Upper lobe of right lung (tissue), 1 donor: ENCODE measurements at places on chromosomes 1 and 21.
A peak's percentile ranks its signal among the peaks of the same experiment; 100 is the strongest.

GRCh38 chr1:234562334-234562733, 47.6 kb downstream of the IRF2BP2 start:
- no peaks in the 10 kb centered on the region for H3K4me1 ChIP-seq
- H3K36me3 ChIP-seq: no peaks in the 10 kb centered on the region
- no peak overlapping the region for H3K27ac ChIP-seq

GRCh38 chr1:163535807-163536206, 214.1 kb downstream of the NUF2 start:
- no peak overlapping the region for H3K27ac ChIP-seq
- DNase-seq: no peak
- H3K4me3 ChIP-seq: no peak overlapping the region
- no peaks in the 10 kb centered on the region for H3K27me3 ChIP-seq
- no peaks in the 10 kb centered on the region for H3K36me3 ChIP-seq

GRCh38 chr1:57599236-57599994, 175.6 kb upstream of the DAB1 start:
- H3K4me3 ChIP-seq: no peak overlapping the region
- no peaks in the 10 kb centered on the region for H3K36me3 ChIP-seq
- H3K27me3 ChIP-seq: no peaks in the 10 kb centered on the region
- DNase-seq: no peak
- no peaks in the 10 kb centered on the region for H3K4me1 ChIP-seq

DNA sequence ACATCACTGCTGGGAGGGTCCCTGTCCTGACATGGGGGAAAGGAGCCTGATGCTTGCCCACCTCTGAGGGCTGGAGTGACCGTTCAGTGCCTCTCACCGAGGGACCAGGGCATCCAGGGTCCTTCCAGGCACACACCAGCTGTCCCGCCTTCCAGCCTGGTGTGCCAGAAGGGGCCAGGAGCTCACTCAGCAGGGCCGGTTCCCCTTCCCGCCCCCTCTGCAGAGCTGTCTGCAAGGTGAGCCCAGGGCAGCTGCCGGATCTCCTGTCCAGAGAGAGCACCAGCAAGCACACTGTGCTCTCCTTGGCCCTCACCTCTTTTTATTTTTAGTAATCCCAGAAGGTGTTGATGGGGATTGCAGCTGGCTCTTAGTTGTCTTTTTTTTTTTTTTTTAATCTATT, 16.9 kb downstream of the H6PD start:
- peak overlapping the region; percentile 53 for H3K27ac ChIP-seq
- H3K4me3 ChIP-seq: no peak overlapping the region
- H3K4me1 ChIP-seq: peaks cover 18% of the 10 kb centered on the region
- H3K36me3 ChIP-seq: peaks cover 24% of the 10 kb centered on the region

DNA sequence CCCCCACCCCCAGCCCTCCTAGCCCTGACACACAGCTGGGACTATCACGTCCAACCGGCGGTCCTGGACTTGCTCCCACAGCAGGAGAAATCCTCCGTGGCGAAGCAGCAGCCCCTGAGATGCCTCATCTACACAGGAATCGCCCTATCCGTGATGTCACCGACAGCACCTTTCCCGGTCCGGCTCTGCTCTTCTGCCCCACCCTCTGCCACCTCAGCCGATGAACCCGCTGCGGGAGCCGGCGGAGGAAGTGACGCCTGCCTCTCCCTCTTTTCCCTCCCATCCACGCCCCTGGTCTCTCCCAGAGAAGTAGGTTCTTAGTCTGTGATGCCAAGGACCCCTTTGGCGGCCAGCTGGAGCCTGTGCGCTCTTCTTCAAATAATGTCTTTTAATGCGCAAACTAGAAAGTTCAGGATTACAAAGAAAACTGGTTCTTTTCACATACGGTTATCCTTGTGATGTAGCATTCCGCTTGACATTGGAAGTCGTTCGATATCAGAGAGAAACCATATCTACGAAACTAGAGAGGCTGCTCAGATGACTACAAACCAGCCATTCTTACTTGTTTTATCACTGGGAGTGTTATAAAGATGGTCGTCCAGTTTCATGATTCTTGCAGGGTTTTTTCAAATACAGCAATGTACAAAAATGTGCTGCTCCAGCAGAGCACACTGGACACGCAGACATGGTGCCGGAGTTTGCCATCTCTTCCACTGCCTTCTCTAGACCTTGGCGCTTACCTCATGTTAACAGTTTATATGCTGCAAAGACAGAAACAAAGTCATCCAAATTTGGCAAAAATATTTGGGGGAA, 120.3 kb downstream of the PPIAL4G start:
- no peaks in the 10 kb centered on the region for H3K36me3 ChIP-seq
- peaks cover 28% of the 10 kb centered on the region for H3K27me3 ChIP-seq
- no peak overlapping the region for H3K4me3 ChIP-seq

DNA sequence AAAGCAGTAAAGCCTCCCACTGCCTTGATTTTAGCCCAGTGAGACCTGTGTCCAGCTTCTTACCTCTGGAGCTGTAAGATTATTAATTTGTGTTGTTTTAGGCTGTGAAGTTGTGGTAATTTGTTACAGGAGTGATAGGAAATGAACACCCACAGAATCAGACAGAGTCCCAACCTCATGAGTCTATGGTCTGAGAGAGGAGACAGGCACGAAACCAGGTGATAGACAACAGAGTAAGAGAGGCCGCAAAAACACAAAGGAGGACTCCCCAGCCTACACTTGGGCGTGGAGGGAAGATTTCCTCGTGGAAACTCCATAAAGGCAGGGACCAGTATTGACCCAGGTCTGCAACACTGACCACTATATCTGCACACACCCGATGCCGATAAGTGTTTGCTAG, 234.6 kb upstream of the JUN start:
- H3K27ac ChIP-seq: no peak overlapping the region
- no peak overlapping the region for H3K4me3 ChIP-seq
- no peaks in the 10 kb centered on the region for H3K36me3 ChIP-seq
- no peaks in the 10 kb centered on the region for H3K27me3 ChIP-seq
- H3K4me1 ChIP-seq: peaks cover 22% of the 10 kb centered on the region

DNA sequence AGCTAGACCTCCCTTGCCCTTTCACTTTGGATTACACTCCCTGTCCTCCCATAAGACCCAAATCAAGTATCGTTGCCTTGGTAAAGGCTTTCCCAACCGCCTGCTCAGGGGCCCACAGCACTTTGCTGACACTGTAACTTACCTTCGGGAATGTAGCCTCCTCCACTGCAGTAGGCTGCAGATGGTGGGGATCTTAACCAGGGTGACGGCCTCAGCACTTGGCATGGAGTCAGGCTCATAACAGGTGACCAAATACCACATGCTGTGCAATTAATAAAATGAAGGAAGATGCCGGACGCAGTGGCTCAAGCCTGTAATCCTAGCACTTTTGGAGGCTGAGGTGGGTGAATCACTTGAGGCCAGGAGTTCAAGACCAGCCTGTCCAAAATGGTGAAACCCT, 88.7 kb upstream of the IRF2BP2 start:
- H3K27ac ChIP-seq: no peak overlapping the region
- H3K4me1 ChIP-seq: peaks cover 7% of the 10 kb centered on the region
- no peak for DNase-seq
- no peaks in the 10 kb centered on the region for H3K27me3 ChIP-seq

DNA sequence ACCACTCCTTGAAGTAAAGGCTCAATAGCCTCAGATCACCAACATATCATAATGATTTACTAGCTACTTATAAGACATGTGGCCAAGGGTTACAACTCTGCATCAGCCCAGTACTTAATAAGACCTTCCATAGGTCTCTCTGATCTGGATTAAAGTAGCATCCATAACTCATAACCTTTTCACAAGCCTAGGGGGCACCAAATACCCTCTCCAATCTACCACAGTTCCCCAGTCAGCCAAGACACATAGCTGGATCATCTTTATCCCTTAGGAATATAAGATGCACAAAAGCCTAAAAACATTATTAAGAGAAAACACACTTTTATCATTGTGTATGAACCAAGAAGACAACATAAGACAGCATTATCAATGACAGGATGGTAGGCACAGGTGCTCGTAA, 22.1 kb downstream of the SSX2IP start:
- no peaks in the 10 kb centered on the region for H3K36me3 ChIP-seq
- no peak overlapping the region for H3K27ac ChIP-seq
- DNase-seq: no peak
- H3K4me1 ChIP-seq: no peaks in the 10 kb centered on the region
- H3K4me3 ChIP-seq: no peak overlapping the region
- H3K27me3 ChIP-seq: no peaks in the 10 kb centered on the region

DNA sequence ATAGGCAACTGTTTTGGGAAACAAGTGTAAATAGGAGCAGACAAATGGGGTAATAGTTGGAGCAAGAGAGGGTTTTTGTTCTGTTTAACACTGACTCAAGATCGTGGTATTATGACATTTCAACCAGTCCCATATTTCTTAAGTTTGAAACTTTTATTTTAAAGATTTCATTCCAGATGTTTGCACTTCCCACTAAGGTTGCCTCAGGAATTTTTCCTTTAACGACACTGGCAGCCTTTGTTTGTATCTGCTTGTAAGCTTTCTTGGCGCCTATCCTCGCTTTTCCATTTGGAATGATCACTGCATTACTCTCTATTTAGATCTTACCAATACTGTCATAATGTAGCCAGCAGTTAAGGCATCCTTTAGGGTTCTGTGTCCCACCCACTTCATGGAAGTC, 67.7 kb downstream of the ALG6 start:
- H3K4me3 ChIP-seq: no peak overlapping the region
- no peaks in the 10 kb centered on the region for H3K36me3 ChIP-seq
- H3K4me1 ChIP-seq: no peaks in the 10 kb centered on the region
- H3K27me3 ChIP-seq: no peaks in the 10 kb centered on the region

- no peak overlapping the region for H3K27ac ChIP-seq
- H3K4me1 ChIP-seq: no peaks in the 10 kb centered on the region
- H3K27me3 ChIP-seq: no peaks in the 10 kb centered on the region
- no peak overlapping the region for H3K4me3 ChIP-seq
- peak; percentile 56 for DNase-seq
Measured at GRCh38 chr1:228339766-228340685, 66.6 kb downstream of the TRIM11 start.

- no peaks in the 10 kb centered on the region for H3K36me3 ChIP-seq
- no peak overlapping the region for H3K4me3 ChIP-seq
- peak; percentile 47 for DNase-seq
- H3K4me1 ChIP-seq: peaks cover 4% of the 10 kb centered on the region
Measured at GRCh38 chr1:32899586-32900296, 1.4 kb downstream of the TMEM54 start.

GRCh38 chr1:6443339-6444115, 19.0 kb downstream of the ESPN start:
- no peak overlapping the region for H3K4me3 ChIP-seq
- H3K36me3 ChIP-seq: no peaks in the 10 kb centered on the region
- H3K4me1 ChIP-seq: no peaks in the 10 kb centered on the region
- no peak for DNase-seq
- no peak overlapping the region for H3K27ac ChIP-seq
- peaks cover 48% of the 10 kb centered on the region for H3K27me3 ChIP-seq

DNA sequence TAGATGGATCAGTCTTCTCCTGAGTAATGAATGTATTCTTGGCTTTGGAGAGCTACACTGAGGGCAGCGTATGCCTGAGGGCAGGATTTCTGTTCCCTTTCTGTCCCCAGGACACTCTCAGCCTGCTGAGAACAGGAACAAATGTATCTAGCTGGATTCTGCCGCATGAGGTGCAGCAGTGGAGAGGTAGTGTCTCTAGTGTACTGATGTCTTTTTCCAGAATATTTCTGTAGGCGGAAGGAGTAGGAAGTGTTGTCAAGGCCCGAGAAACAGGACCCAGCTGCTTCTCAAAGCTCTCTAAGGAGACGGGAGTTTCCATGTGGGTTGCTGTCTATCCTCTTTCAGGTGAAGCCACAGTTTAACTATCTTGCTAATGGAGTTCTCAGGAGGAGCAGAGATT, 65.5 kb downstream of the MT1HL1 start:
- H3K36me3 ChIP-seq: no peaks in the 10 kb centered on the region
- no peak overlapping the region for H3K4me3 ChIP-seq
- no peak for DNase-seq
- no peaks in the 10 kb centered on the region for H3K27me3 ChIP-seq
- H3K27ac ChIP-seq: no peak overlapping the region
- no peaks in the 10 kb centered on the region for H3K4me1 ChIP-seq

- H3K4me3 ChIP-seq: no peak overlapping the region
- H3K27me3 ChIP-seq: no peaks in the 10 kb centered on the region
- DNase-seq: no peak
- H3K4me1 ChIP-seq: no peaks in the 10 kb centered on the region
- no peaks in the 10 kb centered on the region for H3K36me3 ChIP-seq
Measured at GRCh38 chr1:62295921-62296491, 23.2 kb downstream of the KANK4 start.

DNA sequence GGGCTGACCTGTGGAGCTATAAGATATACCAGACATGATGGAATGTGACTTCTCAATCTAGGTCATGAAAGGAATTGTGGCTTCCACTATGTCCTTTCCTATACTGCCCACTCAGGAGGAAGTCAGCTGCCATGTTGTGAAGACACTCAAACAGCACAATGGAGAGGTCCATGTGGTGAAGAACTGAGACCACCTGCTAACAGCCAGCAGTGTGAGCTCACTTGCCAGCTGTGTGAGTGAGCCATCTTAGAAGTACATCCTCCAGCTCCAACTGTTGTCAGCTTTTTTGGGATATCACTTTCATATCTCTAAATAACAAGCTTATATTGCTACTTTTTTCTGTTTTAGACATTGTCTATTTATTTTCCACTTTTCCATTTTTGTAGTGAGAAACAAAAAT, 29.7 kb downstream of the OLFML3 start:
- H3K27me3 ChIP-seq: no peaks in the 10 kb centered on the region
- no peak overlapping the region for H3K4me3 ChIP-seq
- H3K27ac ChIP-seq: no peak overlapping the region
- no peaks in the 10 kb centered on the region for H3K4me1 ChIP-seq

DNA sequence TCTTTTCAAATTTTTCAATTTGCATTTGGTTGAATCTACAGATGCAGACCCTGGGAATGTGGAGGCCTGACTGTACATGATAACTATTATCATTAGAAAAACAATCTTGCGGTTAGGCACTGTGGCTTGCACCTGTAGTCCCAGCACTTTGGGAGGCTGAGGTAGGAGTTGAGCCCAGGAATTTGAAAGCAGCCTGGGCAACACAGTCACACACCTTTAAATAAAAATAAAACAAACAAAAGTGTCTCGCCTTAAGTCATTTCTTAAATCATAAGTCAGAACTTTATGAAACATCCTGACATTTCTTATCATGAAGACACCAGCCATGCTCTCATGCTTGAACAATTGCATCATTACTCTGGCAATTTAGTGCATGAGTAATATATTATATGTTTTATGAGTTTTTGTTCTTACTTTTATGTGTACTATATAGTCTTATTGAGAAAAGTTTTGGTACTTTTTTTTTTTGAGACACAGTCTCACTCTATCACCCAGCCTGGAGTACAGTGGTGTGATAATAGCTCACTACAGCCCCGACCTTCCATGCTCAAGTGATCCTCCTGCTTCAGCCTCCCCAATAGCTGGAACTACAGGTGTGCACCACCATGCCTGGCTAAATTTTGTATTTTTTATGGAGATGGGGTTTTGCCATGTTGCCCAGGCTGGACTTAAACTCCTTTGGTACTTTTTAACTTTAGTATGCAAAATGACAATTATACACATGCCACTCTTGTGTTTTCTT, 7.8 kb downstream of the TBX19 start:
- peaks cover 4% of the 10 kb centered on the region for H3K4me1 ChIP-seq
- DNase-seq: no peak
- no peaks in the 10 kb centered on the region for H3K36me3 ChIP-seq
- no peak overlapping the region for H3K27ac ChIP-seq
- H3K4me3 ChIP-seq: no peak overlapping the region

GRCh38 chr1:181129771-181130606, 41.5 kb downstream of the IER5 start:
- H3K4me1 ChIP-seq: peaks cover 53% of the 10 kb centered on the region
- H3K27ac ChIP-seq: no peak overlapping the region
- DNase-seq: no peak
- no peaks in the 10 kb centered on the region for H3K36me3 ChIP-seq
